Urothelium cell line (cell line): ENCODE measurements at places on chromosomes 1 and 21.

- DNase-seq = no peak
Measured at GRCh38 chr1:25991937-25992688, 5.8 kb downstream of the PAFAH2 start.

- DNase-seq = no peak
Measured at GRCh38 chr1:100164216-100164615, 13.8 kb downstream of the LRRC39 start.

- DNase-seq = no peak
Measured at GRCh38 chr1:101137144-101138126, 99.4 kb upstream of the S1PR1 start.

GRCh38 chr1:201916649-201917249, 28.1 kb downstream of the SHISA4 start:
- DNase-seq = peak; percentile 75

DNA sequence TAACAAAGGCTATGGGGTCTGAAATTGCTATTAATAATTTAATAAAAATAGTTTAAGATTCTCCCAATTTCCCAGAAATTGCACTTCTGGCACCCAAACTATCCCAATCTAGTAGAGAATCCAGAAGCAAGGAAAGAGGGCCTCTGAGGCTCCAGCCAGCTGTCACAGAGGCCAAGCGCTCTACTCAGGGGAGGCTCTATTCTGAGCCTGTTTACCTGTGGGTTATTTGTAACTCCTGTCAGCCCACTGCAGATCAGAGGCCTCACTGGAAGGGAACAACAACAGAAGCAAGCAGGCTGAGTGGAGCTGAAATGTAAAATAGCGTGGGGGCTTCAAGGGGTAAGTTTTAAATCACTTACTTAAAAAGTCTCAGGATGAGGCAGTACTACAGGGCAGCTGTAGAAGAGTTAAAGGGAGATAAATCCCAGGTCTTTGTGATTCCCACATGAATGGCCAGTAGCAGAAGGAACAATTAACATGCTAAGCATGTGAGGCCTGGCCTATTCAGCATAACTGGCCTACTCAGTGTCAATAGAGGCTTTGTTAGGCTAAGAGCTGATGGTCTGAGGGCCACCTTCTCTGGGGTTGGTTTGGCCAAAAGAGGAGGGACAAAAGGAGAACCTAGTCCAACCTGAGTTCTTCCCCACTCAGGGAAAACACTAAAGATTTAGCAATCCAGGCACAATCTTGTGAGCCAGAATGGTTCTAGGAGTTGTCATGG, 12.8 kb downstream of the ZNF687 start:
- DNase-seq = no peak

DNA sequence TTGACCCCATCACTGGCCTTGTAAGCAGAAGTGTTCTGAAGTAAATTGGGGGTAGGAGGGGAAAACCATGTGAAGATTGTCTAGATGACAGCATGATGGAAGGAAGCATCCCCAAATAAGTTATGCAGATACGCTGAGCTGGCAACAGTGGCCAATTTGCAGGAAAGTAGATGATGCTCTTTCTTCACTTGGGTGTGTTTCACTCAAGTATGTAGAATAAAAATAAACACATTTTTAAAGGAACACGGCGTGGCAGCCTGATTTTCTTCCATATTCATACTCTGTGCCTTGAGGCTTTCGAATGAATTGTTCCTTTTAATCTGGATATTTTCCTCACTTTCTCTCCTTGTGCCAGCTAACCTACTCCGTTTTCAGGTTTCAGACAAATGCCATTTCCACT, 295.5 kb upstream of the DPYD start:
- no peak for DNase-seq

GRCh38 chr1:212791676-212792395, at the start of the genes NSL1 and TATDN3:
TSS of gene NSL1 (minus strand) at chr1:212791777. CDS start at chr1:212791763, 14 bp downstream.
TSS of gene TATDN3 (plus strand) at chr1:212791894. CDS start at chr1:212791922, 28 bp downstream.
- DNase-seq = peak; percentile 85

DNA sequence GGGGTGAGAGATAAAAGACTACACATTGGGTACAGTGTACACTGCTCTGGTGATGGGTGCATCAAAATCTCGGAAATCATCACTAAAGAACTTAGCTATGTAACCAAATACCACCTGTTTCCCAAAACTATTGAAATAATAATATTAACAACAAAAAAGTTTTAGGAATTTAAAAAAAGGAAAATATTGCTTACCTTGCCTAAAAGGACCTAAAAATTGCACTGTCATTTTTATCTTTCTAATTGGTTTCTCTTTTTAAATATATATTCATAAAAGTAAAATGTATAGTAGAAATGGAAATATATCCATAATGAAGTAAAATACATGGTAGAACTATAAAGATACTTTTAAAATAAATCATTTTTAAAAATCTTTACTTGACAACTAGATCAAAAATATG, 719.3 kb upstream of the RGS18 start:
- no peak for DNase-seq

GRCh38 chr1:230029244-230029941, 37.6 kb upstream of the GALNT2 start:
- no peak for DNase-seq

DNA sequence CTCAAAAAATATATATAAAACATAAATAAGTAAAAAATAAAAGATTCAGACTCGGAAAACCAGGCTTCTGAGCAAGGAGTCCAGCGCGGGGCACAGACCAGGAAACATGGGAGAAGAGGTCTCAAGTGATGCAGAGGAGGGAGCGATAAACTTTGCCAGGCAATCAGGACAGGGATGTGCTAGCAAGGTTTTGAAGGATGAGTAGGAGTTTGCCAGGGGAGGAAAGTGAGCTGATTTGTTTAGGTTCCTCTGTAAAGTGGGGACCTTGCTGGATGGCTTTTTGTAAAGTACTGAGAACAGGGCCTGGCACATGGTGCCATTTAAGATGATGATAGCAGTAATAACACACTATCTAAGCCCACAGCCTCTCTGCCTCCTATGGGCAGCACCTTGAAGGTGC, 86.1 kb downstream of the SPSB1 start:
- DNase-seq = no peak

- no peak for DNase-seq
Measured at GRCh38 chr1:228343191-228343661, 63.4 kb downstream of the TRIM11 start.

GRCh38 chr1:40986956-40987355, 7.5 kb downstream of the CTPS1 start:
- DNase-seq = no peak

DNA sequence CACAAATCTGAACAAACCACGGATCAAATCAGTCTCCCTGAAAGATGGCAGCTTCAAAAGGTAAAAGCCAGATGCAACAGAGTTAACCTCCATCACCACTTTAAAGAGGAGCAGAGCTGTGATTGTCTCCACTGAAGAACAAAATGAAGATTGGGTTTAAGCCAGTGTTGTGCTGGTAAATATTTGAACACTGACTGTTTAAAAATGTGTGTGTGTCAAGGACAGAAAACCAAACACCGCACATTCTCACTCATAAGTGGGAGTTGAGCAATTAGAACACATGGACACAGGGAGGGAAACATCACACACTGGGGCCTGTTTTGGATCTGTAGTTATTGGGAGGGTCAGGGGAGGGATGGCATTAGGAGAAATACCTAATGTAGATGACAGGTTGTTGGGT, 83.9 kb downstream of the ST6GALNAC5 start:
- DNase-seq = no peak

- no peak for DNase-seq
Measured at GRCh38 chr1:82079607-82080006, 278.9 kb downstream of the ADGRL2 start.

DNA sequence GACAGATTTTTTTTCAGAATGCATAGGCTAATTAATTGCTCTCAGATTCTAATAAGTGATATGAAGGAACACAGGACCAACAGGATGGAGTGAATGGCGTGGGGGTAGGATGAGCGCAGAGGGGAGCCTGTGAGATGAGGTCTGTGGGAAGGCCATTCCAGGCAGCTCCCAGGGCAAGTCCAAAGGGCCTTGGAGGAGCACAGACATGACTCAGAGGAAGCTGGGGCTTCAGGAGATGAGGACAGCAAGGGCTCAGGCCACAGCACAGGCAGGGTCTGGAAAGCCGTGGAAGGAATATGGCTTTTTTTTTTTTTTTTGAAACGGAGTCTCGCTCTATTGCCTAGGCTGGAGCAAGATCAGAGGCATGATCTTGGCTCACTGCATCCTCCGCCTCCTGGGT, 35.1 kb downstream of the FMN2 start:
- DNase-seq = no peak

DNA sequence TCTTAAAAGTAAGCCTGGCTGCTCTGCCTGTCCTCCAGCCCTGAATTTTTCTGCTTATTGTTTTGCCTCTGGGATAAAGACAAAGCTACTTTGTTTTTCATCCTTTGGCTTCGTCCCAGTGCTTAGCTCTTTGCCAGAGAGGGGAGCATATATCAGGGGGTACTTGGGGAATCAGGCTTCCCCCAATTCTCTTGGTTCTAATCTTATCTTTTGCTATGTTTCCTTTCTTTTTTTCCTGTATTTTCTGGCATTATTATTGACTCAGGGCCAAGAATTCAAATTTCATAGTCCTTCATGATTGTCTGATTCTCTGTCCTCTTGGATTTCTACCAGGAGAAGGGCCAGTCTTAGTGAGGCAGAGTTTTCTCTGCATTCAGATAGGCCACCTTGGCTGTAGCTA, 51.2 kb downstream of the GIPC2 start:
- DNase-seq = no peak

GRCh38 chr1:17688217-17688810, 66.8 kb upstream of the ACTL8 start:
- DNase-seq = no peak

DNA sequence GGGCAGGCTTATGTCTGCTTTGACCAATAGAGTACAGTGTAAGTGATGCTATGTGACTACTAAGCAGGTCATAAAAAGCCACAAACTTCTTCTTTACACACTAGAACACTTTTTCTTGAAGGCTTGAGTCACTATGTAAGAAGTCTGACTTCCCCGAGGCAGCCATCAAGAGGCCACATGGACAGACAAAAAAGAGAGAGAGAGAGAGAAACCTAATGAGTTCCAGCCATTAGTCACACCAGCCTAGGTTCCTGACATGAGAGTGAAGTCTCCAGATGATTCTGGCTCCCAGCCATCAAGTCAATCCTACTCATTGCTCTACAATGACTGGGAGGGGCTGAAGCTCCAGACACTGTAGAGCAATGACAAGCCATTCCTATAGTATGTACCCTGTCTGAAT, 101.4 kb downstream of the LHX9 start:
- peak; percentile 68 for DNase-seq

DNA sequence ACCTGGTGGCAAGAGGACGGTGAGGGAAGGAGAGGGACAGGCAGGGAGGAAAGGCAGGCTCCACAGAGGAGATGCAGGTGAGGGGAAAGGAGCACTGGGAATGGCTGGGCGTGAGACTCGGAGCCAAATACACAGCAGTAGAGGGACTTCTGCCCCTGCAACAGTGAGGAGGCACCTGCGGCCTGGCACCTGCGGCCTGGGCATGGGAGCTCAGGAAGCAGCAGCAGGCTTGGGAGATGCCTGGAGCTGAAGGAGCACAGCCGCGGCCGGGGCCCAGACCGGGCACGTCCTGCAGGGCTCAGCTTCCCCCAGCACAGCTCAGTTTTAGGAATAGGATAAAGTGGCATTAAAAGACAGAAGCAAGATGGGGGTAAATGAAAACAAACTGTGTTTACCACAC, 20.9 kb upstream of the TSPEAR start:
- DNase-seq = no peak

GRCh38 chr1:55592122-55592521, 377.0 kb upstream of the USP24 start:
- no peak for DNase-seq

DNA sequence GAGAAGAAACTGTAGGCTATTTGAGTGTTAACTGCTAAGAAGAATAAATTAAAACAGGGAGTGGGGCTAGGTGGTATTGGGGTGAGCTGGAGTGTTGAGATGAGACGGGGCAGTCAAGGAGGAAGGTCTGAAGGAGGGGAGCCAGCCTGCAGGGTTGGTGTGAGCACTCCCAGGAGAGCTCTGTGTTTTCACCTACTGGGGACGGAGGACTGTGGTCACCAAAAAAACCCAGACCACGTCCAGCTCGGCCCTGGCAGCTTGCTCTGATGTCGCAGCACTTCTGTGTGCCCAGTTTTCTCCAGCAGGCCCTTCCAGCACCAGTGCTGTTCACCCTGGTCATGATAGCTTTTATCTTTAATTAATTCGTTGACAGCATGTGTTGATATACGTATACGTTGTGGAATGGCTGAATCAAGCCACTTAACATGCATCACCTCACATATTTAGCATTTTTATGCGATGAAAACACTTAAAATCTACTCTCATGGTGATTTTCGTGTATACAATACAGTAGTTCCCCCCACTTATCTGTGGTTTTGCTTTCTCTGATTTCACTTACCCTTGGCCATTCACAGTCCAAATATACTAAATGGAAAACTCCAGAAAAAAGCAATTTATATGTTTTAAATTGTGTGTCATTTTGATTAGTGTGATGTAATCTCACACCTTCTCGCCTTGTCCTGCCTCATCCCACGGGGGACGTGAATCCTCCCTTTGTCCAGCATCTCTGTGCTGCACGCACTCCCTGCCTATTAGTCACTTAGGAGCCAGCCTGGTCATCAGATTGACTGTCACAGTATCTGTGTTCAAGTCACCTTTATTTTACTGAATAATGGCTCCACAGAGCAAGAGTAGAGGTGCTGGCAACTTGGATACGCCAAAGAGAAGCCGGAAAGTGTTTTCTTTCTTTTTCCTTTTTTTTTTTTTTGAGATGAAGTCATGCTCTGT, 12.3 kb downstream of the FAM3B start:
- DNase-seq = no peak

GRCh38 chr1:156050376-156050775, 3.2 kb downstream of the UBQLN4 start:
- no peak for DNase-seq

DNA sequence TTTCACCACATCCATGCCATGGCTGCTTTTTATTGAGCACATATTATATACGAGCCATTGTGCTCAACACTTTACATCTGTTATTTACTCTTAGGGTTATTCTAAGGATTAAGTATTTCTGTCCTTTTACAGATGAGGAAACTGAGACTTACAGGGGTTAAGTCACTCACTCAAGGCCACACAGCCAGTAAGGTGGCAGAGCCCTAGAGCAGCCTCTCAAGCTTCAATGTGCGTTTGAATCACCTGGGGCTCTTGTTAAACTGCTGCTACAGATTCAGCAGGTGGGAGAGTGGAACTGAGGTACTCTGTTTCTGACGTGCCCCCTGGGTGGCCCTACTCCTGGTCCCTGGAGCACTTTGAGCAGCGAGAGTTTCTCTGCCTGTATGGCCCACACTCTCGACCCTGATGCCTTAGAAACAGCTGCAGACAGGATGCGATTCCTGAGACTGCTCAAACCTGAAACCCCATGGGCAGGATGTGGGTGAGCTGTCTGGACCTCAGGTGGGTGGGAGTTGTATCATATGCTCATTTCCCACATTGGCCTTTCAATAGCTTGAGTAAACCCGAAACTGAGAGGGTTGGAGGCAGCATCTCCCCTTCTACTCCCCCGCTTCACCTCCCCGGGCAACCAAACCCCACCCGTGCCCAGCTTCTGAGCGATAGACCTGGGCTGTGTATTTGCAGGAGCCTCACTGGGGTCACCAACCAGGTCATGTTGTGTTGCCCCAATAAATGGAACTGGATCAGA, 59.3 kb downstream of the MAN1C1 start:
- DNase-seq = no peak
